ENCODE measurements at places on chromosomes 2 and 18.

- DNase-seq = no peak
These were observed 18.3 kb upstream of the BMP10 start for GRCh38 chr2:68889500-68889899.

- DNase-seq = no peak
These were observed 249.9 kb upstream of the SIX2 start for GRCh38 chr2:45259138-45259537.

GRCh38 chr2:198351647-198352046 lies 547.3 kb downstream of the PLCL1 start:
- no peak for DNase-seq

DNA sequence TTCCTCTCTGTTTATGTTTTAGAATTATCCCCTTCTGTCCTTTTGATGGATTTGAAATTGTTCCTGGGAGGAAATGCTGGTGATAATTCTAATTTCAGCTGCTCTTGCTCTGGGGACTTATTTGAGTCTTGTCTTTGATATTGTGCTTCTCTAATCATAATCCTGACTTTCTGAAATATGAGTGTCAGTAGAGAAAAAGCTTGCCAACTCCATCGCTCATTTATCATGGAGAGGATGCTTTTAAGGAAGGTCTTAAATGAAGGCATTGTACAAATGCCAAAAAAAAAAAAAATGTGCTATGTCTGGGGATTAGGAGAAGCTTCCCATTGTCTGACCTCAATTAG lies 159.5 kb downstream of the NYAP2 start:
- DNase-seq = no peak

GRCh38 chr2:207897541-207898353 lies 127.6 kb downstream of the PLEKHM3 start:
- DNase-seq = no peak

GRCh38 chr2:50866626-50867025 lies 165.3 kb downstream of the NRXN1 start:
- no peak for DNase-seq

DNA sequence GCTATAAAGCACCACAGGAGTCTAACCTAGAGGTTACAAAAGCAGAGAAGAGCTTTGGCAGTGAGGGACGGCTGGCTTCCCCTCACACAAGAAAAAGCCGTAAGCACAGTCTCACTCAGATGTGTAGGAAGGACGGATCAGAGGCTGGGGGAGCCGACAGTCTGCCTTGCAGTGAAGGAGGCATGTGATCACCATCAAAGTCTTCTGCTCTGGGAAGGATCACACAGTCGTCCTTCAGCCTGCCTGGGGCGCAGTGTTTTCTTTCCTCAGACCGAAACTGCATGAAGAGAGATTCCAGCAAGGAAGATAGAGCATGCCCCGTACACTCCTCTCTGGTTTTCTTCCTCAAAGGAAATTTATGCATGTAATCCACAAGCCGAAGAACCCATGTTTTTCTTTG lies 24.1 kb downstream of the GATA6 start:
- no peak for DNase-seq

DNA sequence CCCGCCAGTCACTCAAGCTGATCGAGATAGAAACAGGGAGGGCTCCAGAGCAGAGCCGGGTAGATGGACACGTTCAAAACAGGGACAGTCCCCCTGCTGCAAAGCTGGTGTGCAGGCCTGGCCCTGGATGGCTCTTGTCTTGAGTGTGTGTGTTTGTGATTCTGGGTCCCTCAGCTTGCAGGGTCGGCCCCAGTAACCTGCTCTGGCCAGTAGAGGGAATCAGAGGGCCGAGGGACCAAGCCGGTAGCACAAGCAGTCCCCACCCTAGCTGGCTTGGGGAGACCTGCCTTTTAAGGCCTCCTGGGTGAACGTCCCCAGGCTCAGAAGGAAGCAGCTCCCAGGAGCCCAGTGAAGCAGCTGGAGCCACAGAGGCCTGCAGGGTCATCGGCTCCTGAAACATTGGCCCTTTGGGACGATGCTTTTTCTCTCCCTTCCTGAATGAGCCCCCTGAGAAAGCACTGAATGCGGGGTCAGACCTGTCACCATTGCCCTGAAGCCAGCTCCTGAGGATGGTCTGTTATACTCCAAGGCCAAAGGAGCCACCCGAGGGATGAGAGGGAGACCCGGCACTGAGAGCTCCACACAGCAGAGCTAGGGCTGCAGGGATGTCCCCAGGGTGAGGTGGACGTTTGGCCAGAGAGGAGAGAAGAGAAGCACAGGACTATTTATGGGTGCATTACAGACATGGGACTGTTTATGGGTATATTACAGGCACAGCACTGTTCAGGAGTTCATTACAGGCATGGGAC lies 15.4 kb upstream of the MLPH start:
- no peak for DNase-seq

GRCh38 chr2:117058366-117058765 lies 756.1 kb upstream of the DDX18 start:
- DNase-seq = no peak

DNA sequence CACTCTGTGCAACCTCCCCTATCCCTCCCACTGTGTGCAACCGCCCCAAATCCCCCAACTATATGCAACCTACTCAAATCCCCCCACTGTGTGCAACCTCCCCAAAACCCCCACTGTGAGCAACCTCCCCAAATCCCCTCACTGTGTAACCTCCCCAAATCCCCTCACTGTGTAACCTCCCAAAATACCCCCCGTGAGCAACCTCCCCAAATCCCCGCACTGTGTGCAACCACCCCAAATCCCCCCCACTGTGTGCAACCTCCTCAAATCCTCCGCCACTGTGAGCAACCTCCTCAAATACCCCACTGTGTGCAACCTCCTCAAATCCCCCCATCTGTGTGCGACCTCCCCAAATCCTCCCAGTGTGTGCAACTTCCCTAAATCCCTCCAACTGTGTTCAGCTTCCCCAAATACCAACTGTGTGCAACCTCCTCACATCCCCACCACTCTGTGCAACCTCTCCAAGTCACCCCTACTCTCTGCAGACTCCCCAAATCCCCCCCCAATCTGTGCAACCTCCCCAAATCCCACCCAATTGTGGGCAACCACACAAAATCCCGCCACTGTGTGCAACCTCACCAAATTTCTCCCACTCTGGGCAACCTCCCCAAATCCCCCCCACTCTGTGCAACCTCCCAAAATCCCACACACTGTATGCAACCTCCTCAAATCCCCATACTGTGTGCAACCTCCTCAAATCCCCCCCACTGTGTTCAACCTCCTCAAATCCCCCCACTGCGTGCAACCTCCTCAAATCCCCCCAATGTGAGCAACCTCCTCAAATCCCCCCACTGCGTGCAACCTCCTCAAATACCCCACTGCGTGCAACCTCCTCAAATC lies 114.1 kb downstream of the TPO start:
- DNase-seq = no peak

DNA sequence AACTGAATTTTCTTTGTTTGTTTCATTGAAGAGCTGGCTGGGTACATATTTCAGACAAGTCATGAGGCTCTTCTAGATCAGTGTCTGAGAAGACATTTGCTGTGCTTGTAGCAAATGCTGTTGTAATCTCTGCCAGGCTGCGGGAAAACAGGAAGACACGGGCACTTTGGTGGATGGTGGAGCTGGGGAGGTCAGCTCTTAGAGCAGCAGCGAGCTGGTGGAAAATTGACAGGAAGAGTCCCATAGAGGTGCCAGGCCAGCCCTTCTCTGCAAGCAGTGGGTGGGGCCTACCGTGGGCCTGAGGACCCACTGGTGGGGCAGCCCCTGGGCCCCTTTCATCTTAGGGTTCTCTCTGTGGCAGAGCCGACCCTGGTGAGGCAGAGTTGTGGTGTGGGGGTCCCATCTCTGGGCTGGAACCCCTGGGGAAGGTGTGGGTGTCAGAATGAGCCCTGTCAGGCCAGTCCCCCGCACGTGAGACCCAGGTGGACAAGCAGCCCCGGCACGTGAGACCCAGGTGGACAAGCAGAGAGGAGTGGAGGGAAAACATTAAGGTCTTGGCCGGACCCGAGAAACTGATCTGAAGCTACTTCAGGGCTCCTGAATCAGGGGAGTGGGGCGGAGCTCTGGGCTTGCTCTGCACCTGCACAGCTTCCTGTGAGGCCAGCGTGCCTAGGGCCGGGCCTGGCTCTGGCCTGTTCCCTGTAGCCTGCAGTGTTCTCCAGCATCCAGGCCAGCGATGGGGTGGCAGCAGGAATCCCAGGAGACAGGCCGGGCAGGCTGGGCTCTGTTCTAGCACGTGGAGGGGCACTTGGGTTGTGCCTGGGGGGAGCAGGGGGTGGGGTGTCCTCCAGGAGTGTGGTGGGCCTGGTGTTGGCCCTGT lies 273.5 kb upstream of the HDAC4 start:
- peak; percentile 16 for DNase-seq

DNA sequence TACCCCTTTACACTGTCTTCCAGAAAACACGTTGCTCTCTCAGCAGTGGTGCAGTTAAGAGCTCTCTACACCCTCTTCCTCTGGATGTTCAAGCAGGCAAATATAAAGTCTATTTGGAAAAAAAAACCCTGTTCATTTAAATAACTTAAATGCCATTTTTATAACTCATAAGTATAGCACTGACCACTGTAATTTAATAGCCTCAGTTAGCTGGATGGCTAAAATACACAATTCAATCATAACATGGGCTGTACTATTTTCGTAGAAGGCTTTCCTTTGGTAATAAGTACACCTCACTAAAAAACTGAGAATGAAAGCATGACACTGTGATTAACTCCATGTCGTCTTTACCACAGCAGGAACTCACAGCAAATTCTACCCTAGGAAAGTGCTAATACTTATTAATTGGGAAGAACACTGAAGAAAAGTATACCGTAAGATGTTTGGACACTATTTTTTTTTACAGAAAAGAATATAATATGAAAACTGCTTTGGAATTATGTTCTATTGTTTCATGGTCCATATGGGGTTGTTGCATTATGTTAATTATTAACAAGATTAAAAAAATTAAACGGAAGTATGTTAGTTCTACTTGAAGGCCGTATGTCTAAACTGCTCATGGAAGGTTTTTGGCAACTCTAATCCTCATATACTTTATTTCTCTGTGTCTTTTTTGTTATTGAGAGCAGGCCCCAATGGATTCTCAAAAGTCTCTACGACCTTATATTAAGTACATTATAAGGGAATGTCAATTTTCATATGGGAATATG lies 269.1 kb downstream of the ZNF385B start:
- DNase-seq = no peak

DNA sequence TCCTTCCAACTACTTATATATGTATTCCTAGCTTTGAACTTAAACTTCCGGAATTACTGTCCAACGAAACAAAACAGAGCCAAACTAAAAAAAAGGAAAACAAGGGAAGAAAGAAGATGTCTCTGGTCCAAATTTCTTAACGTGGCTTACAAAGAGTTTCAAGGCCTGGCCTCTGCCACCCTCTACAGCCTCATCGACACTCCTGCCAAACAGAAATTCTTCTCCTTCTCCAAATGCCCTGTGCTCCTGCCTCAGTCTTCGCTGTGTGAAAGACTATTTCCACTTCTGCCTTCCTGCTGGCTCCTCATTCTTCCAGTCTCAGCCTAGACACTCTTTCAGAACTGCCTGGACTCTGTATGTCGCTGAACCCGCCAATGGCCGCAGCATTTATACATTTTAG lies 249.2 kb downstream of the TXNL1 start:
- no peak for DNase-seq
